HuH-7 (cell line): ENCODE measurements at places on chromosomes 6 and 20.

DNA sequence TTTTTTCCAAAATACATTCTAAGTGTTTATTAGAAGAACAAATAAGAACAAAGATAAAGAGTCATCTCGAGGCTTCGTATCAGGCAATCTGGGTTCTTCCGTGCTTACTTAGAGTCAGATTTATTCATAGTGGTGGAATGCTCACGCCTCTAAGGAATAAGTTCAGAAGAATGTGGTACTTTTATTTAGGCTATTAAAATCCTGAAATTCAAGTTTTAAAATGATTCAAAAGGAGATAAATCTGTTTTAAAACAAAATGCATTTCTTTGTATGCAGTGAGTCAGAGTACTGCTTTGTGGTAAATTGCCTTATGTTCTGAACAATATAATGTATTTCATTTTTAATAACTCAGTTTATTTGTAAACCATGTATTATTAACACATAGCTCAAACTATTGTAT is 89.1 kb downstream of the FUT9 start:
- DNase-seq, result no peak

DNA sequence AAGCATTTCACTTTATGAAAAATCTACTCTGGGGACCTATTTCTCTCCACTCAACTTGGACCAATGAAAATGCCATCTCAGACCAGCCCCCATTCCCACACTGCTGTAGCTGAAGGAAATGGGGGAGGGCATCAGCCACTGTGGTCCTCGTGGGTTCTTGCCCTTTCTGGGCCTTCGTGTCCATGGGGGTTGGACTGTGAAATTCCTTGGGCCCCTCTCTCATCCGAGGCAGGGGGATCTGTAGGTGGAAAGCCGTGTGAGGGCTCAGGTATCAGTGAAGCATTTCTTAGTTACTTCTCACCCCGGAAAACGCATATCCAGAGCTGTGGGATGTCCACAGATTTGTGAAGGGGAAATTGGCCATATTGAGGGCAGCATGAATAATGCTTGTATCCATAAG is 147.9 kb downstream of the CDC5L start:
- no peak for DNase-seq

DNA sequence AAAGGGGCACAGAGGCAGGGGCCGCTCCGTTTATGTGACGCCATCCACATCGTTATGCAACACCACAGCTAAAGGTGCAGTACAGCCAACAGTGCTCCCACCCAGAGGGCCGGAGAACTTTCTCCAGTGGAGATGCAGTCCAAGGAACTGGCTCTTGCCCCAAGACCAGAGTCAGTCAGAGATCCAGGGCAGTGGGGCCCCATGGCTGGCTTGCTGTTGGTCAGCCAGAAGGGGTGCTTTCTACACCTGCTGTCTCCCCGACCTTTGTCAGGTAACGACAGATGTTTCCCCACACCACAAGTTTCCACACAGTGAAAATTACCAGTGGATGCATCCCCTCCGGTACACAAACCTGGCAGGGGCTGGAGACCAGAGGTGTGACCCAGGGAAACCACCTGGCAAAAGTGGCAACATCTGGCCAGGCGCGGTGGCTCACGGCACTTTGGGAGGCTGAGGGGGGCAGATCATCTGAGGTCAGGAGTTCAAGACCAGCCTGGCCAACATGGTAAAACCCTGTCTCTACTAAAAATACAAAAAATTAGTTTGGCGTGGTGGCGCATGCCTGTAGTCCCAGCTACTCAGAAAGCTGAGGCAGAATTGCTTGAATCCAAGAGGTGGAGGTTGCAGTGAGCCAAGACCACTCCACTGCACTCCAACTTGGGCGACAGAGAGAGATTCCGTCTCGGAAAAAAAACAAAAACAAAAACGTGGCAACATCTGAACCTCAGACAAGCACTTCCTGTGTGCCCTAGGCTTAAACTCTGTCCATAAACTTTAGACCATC is 34.9 kb downstream of the UBE2V1 start:
- DNase-seq, result no peak

DNA sequence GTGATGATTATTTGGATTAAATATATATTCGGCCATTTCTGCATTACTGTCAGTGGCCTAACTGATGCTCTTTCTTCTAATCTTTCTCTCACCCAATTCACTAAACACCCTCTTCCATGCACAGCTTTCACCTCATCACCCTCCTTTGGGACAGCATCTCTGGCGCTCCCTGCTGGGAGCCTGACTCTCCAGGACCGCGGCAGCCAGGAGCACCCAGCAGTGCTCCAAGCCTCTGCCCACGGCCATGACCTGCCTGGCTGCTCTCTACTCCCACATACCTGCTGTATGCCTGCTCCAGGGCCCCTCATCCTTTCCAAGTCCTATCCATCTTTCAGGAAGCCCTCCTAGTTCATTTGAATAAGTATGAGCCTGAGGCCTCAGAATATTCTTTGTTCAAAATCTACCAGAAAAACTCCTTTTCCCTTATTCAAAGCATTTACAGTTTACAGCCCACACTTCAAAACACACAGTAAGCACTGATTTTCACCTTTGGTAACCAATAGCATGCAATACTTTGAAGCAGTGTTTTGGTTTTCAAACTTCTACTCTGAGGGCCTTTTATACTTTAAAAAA is 15.2 kb downstream of the CTCFL start:
- peak; percentile 60 for DNase-seq

DNA sequence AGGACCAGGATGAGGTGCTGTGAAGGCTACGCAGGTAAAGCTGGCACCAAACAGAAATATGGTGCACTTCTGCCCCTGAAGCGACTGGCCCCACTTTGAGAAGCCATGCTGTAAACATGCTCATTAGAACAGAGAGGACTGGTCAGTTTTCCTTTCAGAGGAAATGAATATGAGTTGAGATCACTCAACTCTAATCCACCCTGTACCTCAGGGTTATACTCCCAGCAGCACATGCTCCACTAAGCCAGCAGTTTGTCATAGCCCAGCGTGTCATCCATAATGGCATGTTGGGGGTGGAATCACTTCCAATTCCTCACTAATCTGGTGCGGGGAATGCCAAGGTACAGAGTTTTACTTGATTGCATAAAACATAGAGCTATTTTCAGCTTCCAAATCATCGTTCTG is 98.1 kb downstream of the HIVEP2 start:
- no peak for DNase-seq

DNA sequence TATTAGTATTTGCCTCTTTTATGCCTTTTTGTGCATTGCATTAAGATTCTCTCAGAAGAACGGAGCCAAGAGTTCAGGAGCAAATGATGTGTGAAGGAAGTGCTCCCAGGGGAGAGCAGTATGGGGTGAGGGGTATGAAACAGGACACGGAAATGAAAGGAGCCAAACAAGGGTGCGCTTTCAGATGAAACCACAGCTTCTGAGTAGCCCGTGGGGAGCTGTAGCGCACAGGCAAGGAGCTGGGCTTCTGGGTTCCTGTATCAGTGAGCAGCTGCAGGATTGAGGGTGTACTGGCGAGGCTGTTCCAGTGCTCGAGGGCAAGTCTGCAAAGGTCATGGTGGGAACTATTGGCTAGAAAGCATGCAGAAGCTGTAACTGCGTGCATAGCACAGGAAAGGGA is 25.4 kb downstream of the ANKEF1 start:
- no peak for DNase-seq

DNA sequence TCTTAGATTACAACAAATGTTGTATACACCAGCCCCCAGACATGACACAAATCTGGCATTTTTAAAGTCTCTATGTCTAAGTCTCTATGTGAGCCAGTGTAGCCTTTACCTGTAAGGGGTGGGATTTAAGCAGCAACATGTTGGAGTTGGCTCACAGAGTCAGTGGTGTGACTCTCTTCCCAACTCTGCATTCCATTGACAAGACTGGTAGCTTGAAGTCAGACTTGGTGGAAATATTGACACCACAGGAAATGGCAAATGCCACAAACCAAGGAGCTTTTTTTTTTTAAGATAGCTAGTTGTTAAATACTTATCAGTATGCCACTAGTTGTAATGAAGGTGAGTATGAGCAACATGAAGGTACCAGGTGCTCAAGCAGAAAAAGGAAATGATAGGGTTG is 103.1 kb upstream of the SMLR1 start:
- no peak for DNase-seq

DNA sequence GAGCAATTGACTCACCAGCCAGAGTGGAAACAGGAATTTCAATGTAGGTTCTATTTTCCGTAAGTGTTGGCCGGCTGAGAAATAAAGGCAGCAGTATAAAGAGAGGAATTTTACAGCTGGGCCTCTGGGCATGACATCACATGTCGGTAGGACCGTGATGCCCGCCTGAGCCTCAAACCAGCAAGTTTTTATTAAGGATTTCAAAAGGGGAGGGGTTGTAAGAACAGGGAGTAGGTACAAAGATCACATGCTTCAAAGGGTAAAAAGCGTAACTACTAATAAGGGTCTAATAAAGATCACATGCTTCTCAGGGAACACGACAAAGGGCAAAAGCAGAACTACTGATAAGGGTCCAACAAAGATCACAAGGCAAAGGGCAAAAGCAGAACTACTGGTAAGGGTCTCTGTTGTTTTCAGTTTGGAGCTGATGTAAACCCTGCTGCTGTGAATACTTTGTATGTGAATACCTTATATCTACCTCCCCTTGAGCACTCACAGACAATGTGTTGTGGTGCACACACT is 9.0 kb upstream of the TULP4 start:
- no peak for DNase-seq

- peak; percentile 95 for DNase-seq
Measured at GRCh38 chr20:17536944-17537444, 5.8 kb upstream of the BFSP1 start.

DNA sequence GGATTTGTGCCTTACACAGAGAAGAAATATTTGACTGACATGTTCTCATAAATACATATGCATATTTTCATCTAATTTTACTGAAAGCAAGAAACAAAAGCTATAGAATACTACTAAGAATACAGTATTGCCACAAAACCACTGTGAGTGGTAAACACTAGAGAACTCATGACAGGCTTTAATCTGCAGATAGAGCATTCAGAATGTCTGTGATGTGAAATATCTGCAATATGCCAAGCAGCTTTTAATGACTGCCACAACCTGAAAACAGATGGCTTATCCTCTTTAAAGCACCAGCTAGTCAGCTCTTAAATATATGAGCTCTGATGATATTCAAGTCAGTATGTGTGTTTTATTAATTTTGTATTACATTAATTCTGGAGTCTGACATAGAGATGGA is 3.4 kb downstream of the NAPB start:
- DNase-seq, result no peak
